ENCODE measurements at places on chromosomes 5 and 9.

- DNase-seq = no peak
Measured at GRCh38 chr5:132714456-132715307, 22.7 kb downstream of the KIF3A start.

DNA sequence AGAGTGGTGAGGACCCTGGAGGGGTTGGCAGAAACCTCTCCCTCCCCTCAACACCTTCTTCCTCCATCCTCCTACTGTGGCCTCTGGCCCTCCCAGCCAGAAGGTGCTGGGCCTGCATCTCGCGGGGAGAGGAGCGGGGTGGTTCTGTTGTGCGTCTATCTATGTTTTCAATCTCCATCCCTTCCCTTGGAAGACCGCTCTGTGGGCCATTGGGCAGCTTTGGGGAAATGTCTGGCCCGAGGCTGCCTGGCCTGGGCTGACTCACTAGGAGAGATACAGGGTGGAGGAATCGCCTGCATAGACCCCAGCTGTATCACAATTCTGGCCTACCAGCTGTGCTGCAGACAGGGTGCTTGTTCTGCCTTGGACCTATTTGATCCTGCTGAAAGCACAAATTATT, 48.4 kb upstream of the DAB2IP start:
- DNase-seq = no peak

- DNase-seq = no peak
Measured at GRCh38 chr5:74136276-74136825, 504.2 kb downstream of the ENC1 start.

DNA sequence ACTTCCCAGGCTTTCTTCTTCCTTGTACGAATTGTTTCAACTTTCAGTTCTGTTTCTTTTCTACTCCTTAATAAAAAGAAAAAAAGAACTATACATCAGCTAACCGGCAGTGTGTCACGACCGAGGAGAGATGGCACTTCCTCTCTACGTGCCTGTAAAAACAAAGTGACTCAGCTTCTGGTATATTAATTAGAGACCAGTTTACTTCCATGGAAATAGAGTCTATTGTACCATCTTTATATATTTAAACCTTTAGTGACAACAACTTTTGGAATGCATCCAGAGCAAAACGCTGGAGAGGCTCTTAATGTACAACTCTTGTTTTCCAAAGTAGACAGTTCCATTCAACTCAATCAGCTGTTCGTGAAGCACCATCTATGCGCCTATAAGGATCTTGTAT, 94.5 kb upstream of the LIFR start:
- DNase-seq = no peak

DNA sequence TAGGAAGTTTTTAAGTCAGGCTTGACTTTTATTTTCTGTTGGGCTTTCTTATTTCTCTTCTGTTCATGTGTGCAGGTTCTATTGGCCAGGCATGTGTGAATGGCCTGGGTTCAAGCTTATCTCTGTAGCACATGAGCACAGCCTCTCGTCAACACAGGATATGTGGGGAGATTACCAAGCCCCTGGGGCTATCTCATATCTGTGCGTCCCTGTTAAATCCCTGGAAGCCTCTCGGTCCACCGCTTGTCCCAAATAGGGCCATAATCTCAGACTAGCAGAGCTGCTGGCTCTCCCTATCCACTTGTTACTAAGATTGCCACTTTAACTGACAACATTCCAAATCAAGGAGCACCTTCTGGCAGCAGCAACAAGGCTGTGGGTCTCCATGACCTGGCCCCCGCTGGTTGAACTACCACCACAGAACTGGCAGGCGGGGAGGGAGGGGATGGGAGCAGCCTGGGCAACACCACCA, 28.4 kb upstream of the EBF1 start:
- no peak for DNase-seq

- DNase-seq = no peak
Measured at GRCh38 chr5:126143622-126144021, 279.6 kb upstream of the GRAMD2B start.

- no peak for DNase-seq
Measured at GRCh38 chr9:11968631-11969030, 724.6 kb upstream of the TYRP1 start.

- no peak for DNase-seq
Measured at GRCh38 chr9:109411798-109412352, 86.2 kb downstream of the PTPN3 start.

DNA sequence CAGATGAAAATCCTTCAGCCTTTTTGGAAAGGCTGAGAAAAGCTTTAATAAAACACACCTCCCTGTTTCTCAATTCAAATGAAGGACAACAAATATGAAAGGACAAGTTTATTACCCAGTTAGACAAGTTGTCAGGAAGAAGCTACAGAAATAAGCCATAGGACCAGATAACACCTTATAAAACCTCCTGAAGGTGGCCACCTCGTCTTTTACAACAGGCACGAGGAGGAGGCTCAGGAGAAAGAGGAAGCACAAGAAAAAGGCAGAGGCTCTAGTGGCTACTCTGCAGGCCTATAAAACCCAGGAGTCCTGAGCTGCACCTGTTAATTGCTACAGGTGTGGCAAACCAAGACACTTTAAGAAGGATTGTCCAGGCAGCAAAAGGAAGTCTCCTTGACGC, 352.1 kb upstream of the CDH18 start:
- no peak for DNase-seq

DNA sequence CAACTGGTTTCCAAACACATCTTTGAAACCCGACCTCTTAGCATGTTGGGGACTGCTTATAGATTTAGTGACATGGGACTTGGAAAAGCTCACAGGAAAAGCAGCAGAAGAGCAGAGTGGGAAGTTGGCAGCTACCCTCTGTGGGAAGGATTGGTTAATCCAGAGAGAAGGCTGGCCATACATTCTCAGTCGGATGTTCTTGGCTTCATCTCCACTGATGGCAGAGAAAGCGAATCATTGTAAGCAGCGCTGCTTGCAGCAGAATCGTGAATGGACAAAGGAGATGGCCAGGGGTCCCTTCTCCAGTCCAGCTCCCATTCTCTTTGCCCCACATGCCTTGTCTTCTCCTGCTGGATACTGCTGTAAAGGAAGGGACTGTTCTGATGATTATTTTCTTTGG, 62.7 kb downstream of the MEGF10 start:
- DNase-seq = no peak

GRCh38 chr9:95516221-95516733, 494 bp downstream of the PTCH1 start:
- DNase-seq = no peak

DNA sequence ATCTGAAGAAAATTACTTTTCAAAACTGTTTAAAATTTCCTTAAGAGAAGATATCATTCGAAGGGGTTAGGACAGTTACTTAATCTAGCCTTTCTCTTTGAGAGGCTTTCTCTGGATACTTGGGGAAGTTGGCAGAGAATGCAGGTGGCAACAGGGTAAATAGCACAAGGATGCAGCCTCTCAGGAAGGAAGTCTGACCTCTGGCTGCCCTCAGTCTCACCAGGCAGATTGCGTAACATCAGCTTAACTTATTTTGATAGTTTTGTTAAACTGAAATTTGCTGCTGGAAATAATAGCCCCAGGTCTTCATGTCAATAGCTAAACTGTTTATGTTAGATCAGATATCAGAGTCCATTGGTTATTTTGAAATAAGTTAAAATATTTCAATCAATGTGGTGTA, 20.4 kb downstream of the CCDC192 start:
- DNase-seq = no peak

DNA sequence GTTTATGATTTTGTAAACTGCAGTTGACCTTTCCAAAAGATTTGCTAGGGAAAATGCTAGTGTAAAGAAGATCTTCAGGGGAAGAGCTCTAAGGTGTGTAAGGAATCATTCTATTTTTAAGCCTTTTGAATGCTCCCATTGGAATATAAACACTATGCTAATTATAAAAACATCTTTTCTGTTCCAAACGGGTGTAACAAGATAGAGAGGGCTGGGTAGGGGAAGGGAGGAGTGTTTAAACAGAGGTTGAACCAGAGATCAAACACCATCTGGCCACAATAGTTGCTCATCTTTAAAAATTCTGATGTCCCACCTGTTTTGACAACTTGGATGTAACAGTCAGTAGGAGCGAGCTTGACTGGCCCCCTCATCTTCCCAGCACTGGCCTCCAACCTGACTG, 38.4 kb downstream of the ZNF618 start:
- no peak for DNase-seq

DNA sequence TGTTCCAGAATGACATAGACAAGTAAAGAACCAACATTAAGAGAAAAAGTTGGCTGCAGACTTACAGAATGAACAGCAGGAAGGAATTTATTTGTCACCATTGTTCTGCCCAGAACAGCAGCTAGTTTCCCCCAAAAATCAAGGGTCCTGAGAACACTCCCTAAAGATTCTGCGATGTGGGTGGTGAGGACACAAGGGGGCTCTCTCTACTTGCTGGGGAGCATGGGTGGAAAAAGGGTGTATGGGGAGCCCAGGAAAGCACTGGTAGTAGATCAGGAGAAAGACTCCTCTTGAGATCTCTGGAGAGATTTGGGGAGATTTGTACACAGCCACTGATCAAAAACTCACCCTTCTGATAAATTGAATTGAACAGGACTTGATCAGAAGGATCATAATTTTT, 316.5 kb downstream of the KCTD16 start:
- DNase-seq = no peak

DNA sequence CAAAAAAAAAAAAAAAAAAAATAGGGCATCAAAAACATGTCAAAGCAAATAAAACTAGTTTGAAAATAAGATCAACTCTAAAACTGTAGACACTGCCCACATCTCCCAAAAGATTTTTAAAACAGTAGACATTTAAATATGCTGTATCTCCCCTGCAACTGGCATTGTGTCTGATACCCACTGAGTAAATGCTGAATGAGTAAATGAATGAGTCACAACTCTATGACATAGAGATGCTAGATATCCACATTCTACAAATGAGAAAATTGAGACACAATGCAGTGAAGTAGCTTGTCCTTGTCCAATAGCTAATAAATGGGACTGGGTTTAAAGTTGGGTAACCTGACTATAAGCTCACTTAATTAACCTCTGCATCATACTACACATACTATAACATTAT, 14.1 kb upstream of the MAP1B start:
- no peak for DNase-seq

DNA sequence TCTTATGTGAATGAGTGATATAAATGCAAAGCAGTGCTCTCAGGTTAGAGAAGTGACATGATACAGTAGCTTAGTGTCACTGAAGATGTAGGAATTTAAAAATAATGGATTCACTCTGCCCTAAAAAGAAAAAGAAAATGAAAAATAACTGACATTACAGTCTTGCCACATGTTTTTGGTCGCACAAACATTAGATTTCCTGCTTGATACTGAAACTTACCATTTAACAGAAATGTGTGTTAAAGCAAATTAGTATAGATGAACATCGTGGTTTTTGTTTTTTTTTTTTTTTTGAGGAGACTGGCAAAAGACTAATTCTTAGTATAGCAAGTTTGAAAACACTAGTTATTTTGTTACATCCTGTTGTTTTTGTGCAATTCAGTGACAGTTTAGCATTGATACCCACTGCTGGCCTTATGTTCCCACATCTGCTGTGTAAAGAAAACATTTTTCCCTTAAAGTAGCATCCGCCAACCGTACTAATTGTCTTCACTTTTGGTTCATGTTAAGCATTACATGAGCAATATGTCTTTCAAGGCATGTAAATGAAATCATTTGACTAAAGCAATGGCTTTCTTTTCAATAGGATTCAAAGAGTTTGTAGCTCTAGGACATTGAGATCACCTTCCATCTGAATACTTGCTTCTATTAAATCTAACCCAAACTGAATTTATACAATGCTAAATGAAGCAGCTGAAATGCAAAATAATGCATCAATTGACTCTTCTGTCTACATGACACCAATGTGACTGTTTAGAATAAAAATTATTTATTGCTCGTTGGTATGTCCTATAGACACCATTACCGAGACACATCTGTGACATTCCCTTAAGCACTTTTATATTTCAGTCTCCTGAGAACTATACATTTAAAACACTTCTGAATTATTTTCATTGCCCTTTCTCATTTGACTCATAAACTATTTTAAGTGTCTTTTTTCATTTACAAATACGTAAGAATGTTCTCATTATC, 859.1 kb downstream of the MAT2B start:
- no peak for DNase-seq

- DNase-seq = no peak
Measured at GRCh38 chr9:129757045-129757444, 4.2 kb upstream of the PTGES start.

DNA sequence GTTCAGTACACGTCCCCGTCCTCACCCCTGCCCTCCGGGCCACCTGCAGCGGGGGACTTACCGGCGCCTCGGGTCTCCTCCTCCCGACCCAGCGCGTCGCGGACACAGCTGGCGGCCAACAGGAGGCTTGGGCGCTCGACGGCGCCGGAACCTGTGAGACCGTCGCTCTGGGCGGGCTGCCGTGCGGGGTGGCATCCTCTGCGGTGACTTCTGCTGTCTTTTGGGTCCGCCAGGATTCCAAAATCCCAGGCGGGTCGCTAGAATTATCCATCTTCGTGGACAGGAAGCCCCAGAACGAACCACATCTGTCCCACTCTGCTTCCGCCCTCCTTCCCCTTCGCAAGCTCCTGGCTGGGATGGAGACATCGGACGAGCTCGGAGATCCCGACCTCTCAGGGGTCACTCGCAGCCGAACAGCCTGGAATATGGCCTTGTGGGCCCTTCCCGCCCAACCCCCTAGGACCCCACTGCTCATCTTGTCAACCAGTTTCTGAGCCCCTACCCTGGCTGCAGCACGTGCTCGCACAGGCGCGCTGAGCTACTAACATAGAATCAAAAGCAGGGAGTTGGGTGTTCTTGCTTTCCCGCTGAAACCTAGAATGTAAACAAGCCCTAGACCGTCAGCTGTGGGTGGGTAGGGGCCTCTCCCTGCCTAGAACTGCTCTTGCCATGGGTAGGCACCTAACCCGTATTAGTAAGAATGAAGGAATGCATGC, 947 bp upstream of the MARCHF3 start:
- DNase-seq = no peak

- DNase-seq = no peak
Measured at GRCh38 chr5:146785065-146785464, 93.5 kb downstream of the PPP2R2B start.

DNA sequence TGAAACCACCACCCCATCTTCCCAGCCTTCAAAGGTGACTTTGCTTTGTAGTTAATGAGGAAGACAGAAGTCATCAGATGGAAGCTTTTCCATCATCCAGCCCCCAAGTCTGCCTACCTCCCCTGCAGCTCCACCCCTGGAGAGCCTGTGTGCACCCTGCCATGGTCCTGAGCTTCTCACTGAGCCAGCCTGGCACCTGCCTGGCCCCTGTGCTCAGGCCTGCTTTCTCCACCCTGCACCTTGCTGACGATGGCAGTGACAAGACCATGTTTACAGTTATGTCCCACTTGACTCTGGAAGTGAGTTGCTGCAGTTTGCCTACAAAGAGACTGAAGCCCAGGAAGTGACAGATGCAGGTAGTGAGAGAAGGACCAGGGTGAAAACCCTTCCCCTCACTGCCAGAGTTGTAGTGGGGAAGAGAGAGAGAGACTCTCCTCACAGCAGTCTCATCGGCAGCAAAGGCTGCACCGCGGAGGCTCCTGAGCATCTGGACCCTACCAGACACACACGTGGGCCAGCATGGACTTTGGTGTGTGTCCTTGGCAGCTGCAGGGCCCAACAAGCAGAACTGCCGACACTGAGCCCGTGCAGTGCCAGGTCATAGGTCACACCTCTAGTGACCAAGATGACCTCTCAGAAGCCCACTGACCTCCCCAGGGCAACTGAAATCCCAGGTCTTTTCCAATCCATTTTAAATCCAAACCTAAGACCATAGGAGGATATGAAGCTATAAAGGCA, 107.1 kb downstream of the CACNA1B start:
- DNase-seq = no peak

- DNase-seq = no peak
Measured at GRCh38 chr5:151016700-151017099, 3.7 kb upstream of the GPX3 start.

- no peak for DNase-seq
Measured at GRCh38 chr5:135207866-135208265, 173.8 kb upstream of the PITX1 start.
